Esophagus muscularis mucosa (tissue), 4 donors: ENCODE measurements at places on chromosomes 11 and 22. TPM values are rescaled to one million over a fixed set of nuclear protein-coding genes. Genes with fewer than 3 reads are reported as not detected.
A peak's percentile ranks its signal among the peaks of the same experiment; 100 is the strongest.

MMP27 gene
- total RNA-seq, result 0.33 TPM

WNT7B gene
- not detected for total RNA-seq

TMEM179B gene
- total RNA-seq, result 33.2 TPM

LGR4 gene
- 26.8 TPM for total RNA-seq

DNA sequence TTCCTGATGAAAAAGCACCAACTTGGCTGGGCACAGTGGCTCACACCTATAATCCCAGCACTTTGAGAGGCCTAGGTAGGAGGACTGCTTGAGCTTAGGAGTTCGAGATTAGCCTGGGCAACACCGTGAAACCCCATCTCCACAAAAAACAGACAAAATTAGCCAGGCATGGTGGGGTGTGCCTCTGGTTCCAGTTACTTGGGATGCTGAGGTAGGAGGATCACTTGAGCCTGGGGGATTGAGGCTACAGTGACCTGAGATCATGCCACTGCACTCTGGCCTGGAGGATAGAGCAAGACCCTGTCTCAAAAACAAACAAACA, 3.0 kb downstream of the HPS4 start:
- DNase-seq, result no peak

DNA sequence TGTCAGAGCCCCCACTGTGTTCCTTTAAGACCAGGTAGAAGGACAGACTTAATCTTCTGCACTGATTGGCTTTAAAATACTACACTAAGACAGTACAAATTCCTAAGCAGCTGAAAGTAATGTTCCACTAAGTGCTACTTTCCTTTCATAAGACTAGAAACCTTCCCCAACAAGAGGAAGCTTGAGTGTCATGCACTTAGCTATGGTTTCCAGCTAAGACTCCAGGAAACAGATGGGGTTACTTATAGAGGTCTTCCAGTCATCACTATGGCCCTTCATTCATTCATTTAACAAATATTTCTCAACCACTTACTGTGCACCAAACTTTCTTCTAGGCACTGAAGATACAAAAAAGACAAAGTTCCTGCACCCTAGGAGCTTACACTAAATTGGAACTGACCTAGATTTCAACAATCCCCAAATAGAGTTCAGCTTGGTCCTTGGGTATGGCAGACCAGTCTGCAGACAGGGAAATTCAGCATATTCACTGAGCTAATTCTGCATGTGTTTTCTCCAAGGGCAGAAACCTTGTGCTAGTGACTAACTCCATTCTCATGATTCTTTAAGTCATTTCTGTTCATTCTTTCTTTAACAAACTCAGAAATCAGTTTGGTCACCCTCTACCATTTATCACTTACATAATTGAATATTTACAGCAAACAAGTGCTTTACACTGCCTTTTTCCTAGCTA, 178.4 kb upstream of the MTNR1B start:
- no peak for DNase-seq

DNA sequence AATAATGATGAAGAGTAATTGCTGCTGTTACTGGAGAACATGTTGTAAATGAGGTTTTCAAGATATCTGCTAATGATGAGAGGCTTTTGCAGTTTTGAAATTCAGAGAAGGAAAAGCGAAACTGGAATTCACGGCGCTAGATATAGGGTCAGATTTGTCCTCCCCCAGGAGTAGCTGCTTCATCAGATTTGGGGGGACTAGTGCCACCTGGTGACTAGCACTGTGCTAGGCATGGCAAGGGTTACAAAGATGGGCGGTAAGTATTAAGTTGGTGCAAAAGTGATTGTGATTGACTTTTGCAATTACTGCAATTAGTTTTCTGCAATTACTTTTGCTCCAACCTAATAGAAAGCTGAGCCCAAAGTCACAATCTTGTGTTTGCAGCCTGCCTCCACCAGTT, 879.9 kb upstream of the TENM4 start:
- DNase-seq, result no peak

DNA sequence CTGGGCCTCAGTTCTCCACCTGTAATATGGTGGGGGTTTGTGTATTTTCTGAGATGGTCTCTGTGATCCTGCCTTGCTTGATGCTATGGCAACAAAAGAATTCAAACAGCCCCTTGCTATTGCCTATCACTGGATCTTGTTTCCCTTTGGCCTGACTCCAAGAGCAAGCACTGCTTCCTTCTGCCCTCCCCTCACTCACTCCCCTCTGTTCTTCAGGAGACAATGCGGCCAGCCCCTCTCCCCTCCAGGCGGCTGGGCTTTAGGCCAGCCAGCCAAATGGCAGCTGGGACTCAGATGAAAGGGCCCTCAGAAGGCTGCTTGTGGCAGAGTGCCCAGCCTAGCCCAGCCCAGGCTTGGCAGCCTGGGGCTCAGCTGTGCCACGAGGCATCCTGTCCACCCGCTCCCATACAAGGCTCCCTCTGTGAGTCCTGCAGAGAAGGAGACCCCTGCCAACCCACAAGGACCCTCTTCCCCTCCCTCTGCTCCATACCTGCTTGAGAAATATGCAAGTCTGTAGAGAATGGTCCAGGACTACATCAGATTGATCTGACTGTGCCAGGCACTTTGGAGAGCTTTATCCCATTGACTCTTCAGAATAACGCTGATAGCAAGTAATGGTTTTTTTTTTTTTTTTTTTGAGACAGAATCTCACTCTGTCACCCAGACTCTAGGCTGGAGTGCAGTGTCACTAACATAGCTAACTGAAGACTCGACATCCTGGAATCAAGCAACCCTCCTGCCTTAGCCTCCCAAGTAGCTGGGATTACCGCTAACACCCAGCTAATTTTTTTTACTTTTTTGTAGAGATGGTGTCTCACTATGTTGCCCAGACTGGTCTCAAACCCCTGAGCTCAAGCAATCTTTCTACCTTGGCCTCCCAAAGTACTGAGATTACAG, 7.6 kb upstream of the KCTD14 start:
- DNase-seq, result no peak

GRCh38 chr11:8363921-8364320, 100.2 kb upstream of the LMO1 start:
- no peak for DNase-seq

GRCh38 chr11:65027213-65028067, at the start of gene SNX15:
SNX15 (plus strand) TSS chr11:65027439; CDS start chr11:65027538, 99 bp downstream.
- peak; percentile 98 for DNase-seq
